Muscle of leg (tissue), 16 donors: ENCODE measurements at places on chromosomes 7 and 10. TPM values are rescaled to one million over a fixed set of nuclear protein-coding genes. Genes with fewer than 3 reads are reported as not detected.

The INTS15 gene
- 26.6 TPM for polyA plus RNA-seq

DNA sequence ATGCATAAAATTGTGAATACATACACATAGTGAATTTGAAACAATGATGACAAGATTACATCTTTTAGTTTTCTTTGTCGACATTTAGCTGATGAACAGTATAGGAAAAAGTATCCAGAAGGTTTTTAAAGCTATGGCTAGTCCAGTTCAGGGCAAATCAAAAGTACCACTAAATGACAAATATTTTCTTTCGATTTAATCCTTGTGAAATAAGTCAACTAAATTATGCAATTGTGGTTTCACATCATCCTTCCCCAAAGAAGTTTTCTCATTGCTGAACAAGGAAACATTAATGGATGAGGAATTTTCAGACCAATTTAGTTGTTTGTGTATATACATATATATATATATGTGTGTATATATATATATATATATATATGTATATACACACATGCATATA, 774.0 kb downstream of the DNAJB9 start:
- DNase-seq, result no peak

DNA sequence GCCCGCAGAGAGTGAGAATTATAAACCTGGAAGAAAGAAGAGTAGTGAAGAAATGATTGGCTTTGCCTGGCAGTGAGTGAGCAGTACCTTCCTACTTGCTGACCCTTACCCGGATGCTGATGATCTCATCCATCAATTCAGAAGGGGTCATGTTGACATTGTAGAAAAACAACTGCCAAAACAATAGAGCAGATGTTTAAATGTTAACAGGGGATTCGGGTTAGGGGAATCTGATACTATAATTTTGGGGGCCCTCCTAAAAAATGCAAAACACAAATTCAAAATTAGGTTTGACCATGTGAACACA, 78.1 kb downstream of the MYOF start:
- no peak for DNase-seq

DNA sequence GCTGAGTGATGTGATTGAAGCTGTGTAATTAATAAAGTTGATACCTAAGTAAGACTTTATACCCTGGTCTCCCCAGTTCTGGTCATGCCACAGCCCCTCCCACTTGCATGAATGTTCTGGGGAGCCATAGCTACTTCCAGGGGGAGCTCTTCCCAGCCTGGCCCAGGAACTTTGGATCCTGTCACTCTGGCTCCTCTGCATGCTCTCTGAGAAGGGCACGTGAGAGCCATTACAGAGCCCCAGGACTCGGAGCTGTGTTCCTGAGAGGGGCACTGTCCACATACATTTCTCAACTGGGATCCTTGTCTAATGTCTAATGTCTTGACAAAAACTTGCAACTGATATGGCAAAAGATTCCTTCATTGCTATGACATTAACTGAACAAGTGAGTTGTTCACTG, 173.9 kb upstream of the NPY start:
- no peak for DNase-seq

DNA sequence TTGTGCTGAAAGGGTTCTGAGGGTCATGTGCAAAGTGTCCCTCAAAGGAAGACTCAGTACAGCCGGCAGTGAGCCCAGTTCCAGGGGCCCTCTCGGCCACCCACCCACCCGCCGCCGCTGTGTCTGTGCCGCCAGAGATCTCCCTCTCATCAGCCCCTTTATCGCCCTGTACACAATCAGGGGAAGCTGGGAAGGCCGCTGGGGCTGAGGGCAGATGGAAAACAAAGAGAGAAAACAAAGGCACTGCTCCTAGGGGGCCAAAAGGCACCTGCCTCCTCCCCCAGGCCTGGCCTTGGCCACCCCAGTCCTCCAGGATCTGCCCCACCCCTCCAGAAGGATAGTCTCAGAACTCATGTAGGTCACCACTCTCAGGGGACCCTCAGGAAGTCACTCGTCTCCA, 67.0 kb downstream of the ZMIZ1 start:
- DNase-seq, result no peak

DNA sequence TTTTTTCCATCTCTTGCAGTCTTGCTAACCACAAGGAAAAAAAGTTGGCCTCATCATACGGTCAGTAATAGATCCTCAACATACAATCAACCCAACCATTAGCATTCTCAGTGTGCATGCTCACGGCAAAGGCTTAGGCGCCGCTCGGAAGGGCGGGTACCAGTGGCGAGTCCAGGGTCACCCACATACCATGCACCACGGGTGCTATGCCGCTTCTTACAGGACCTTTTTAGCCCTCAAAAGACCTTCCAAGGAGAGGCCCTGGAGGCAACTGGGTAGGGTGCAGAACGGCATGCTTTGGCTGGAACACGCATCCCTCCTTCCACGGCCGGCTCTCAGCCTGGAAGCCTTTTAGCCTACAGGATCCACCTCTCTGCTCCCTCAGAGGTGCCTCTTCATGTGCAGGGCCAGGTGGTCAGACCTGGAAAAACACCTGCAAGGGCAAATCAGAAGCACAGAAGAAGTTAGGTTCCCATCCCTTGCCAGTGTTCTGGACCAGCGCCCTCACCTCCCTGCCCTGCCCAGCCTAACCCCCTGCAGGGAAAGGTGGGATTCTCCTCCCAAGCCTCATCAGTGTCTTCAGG, 5.8 kb downstream of the KLF6 start:
- DNase-seq, result peak; percentile 30

The PRF1 gene
- 0.58 TPM for polyA plus RNA-seq

DNA sequence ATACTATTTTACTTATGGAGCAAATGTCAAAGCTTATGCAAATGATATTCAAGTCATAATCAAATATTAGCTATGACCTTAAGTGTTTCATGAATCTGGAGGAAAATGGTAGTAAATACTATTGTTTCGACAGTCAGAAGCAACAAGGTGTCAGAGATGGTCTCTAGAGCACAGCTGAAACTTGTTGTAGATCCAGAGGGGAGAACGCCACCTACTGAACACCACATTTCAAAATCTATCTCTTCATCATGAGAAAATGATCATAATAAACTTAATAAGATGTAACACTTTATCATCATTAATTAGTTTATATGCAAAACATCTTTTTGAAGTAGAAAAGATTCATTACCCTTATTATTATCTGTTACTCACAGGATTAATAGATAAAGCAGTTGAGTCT, 418.7 kb downstream of the GATA3 start:
- DNase-seq, result no peak

The UNCX gene
- polyA plus RNA-seq, result not detected

DNA sequence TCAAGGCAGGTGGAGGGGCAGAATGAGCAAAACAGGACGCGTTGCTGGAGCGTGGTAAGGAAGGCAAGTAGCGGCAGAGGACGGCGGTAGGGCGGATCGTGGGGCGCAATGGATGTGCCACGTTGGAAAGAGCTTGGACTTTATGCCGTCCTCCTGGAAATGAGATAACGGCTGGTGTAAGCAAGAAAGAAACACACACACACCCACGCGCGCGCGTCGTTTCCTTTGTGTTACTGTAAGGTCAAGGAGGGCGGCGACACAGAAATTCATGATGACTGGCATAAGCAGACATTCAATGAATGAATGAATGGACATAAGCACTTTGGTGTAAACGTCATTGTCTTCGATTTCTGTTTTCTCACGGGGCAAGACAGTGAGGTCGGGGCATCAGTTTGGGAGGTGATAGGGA, 683 bp upstream of the ENTPD7 start:
- DNase-seq, result peak; percentile 27

The ELMO1 gene
- polyA plus RNA-seq, result 25.0 TPM

GRCh38 chr7:14598978-14599377, 303.6 kb downstream of the DGKB start:
- peak; percentile 37 for DNase-seq

The PCDH15 gene
- polyA plus RNA-seq, result 0.43 TPM

- peak; percentile 86 for DNase-seq
These were observed 186.5 kb upstream of the BET1 start for GRCh38 chr7:94190599-94191061.

DNA sequence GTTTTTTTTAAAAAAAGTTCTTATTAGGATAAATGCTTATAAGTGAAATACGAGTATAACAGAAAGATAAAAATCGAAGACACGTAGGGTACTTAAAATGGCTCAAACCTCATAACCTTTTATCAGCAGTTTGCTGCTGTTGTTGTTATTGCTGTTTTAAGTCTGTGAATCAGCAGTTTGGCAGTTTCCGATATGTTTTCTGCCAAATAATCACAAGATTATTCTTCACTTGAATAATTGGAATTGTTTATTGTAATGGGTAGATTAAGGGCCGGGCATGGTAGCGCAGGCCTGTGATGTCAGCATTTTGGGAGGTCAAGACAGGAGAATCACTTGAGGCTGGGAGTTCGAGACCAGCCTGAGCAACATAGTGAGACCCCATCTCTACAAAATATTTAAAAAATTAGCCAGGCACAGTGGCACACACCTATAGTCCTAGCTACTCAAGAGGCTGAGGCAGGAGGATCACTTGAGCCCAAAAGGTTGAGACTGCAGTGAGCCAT, 177.6 kb downstream of the VTI1A start:
- no peak for DNase-seq

DNA sequence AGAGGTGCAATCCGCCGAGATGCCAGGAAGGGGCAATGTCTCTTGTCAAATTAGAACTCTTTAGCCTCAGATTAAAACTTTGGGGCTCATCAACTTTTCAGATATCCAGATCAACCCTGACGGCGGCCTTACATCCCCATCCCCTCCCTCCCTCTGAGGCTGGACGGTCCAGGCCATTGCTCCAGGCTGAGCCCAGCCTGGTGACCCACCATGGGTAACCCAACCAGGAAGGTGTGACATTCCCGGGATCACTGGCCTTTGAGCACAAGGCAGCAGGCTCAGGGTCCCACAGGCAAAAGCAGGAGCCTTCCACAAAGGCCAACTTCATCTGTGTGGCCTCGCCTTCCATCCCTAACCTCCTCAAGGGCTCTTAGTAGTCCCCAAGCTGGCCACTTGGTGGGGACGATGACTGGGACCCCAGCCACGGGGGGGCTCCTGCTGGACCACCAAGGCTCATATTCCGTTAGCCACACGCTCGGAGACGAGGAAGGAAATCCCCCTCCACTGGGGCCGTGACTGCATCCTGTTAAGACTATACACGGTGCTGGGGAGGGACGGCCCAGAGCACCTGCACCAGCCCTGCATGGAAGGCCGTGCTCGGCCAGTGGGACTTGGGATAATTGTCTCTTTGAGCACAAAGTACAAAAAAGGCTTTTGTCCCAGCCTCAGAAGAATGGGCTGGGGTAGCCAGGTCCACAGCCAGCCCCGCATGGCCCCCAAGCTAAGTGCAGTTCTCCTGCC, 62.8 kb downstream of the ZRANB1 start:
- no peak for DNase-seq

- no peak for DNase-seq
These were observed 352.0 kb downstream of the KCNMA1 start for GRCh38 chr10:77285529-77286182.

- no peak for DNase-seq
These were observed 72.5 kb downstream of the WDR37 start for GRCh38 chr10:1128649-1129048.

DNA sequence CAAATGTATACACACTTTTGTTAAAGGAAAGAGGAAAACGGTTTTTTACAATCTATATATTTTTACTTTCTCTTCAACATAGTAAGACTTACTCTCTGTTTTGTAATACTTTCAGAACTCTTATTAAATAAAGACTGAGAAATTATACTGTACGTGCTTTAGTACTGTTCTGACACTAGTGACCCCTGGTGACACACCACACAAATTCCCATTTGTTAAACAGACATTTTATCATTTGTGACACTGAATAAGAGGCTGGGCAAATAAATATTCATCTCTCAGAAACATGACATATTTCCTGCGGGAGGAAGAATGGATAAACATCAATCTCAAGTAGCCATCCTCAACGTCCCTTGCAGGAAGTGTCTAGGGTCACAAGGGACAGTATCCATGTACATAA, 68.9 kb upstream of the ZNF33B start:
- DNase-seq, result no peak

GRCh38 chr7:157500171-157500960, 163.6 kb downstream of the DNAJB6 start:
- no peak for DNase-seq

DNA sequence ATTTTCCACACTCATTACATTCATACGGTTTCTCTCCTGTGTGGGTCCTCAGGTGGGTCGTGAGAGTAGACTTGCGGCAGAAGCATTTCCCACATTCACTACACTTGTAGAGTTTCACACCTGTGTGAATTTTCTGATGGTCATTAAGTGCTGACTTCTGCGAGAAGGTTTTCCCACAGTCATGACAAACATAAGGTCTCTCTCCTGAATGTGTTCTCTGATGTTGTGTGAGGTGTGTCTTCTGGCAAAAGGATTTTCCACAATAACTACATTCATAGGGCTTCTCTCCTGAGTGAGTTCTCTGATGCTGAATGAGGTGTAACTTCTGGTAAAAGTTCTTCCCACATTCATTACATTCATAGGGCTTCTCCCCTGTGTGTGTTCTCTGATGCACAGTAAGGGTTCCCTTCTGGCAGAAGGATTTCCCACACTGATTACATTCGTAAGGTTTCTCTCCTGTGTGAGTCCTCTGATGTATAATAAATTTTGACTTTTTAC, 15.1 kb downstream of the ZNF12 start:
- DNase-seq, result no peak

DNA sequence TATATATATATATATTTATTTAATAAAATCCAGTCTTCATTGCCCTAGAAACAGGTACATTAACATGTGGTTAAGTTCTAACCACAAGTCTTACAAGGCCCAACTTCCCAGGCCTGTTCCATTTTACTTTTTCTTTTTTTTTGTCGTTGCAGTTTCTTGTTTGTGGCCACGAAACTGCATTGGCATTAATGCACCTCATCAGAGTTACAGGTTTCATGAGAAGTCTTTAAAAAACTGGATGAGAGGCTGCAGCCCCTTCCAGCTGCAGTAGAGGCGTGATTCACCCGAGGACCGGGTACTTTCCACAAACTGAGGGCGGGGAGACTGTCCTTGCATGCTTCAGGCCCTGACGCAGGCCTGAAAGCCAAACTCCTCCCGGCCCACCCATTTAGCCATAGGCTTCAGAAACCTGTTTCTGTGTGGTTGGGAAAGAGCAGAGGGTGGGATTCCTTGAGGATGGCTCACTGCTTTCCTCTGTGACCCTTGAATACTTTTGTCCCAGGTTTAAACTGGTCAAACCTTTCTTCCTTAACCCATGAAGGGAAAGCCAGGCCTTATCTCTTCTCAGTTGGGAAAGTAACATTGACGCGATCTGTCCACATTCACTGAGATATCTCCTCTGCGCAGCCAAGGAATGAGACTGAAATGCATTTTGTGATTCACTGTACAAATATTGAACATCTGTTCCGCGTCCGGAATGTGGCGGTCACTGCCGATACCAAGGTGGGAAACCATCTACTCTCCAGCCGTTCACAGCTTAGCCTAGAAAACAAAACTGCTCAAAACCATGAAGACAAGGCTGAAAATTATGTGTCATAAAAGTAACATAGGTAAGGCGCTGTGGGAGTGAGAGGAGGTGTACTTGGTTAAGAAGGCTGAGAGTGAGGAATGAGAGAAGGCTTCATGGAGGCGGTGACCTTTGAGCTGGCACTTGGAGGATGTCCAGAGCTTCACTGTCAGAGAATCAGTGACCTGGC, 311.7 kb downstream of the GATA3 start:
- no peak for DNase-seq

The CTTNBP2 gene
- polyA plus RNA-seq, result 4.3 TPM

The CYP3A7 gene
- 0.11 TPM for polyA plus RNA-seq

- DNase-seq, result no peak
These were observed 17.2 kb upstream of the STRIP2 start for GRCh38 chr7:129417073-129417472.

- DNase-seq, result no peak
These were observed 366.3 kb upstream of the CHRM2 start for GRCh38 chr7:136502162-136502561.

GRCh38 chr7:51316666-51317581, at the start of gene COBL:
TSS of gene COBL (minus strand) at chr7:51316809. CDS start at chr7:51316633, 176 bp downstream.
- no peak for DNase-seq
